Daoy (cell line): ENCODE measurements at places on chromosomes 5 and 9. TPM values are rescaled to one million over a fixed set of nuclear protein-coding genes. Genes with fewer than 3 reads are reported as not detected.

DNA sequence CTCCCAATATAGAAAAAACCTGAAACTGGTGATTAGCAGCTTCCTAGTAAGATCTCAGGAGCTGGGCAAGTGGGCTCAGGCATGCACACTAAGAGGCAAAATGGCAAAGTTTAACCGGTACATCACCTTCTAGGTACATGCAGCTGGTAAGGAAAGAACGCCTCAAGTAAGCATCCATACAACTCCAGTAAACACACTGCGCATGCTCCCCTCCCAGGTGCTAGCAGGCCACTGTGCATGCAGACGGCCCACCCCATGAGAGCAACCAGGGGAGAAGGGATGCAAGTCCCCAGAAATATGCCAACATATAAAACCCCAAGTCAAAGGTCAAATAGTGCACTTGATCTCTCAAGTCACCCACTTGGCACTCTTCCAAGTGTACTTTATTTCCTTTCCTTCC, 228.6 kb upstream of the KIF2A start:
- no peak for DNase-seq

DNA sequence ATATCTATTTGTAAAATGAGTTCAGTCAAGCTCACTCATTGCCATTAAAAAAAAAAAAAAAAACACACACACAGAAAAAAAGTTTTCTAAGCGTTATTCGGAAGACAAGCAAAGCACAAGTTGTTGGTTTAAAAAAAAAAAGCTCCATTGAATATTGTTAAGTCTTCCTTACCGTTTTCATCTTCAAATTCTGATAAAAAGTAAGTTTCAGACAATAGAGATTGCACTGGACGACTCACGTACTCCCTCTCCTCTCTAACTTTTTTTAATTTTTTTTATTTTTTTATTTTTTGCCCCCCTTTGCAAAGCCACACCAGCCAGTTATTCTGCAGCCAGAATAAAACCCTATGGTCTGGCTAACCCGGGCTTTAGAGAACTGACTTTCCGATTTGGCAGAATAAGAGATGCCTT, 544 bp downstream of the ADAMTS6 start:
- DNase-seq, result peak; percentile 11

- DNase-seq, result no peak
Observed at GRCh38 chr9:133225171-133226011, 16.3 kb upstream of the OBP2B start.

DNA sequence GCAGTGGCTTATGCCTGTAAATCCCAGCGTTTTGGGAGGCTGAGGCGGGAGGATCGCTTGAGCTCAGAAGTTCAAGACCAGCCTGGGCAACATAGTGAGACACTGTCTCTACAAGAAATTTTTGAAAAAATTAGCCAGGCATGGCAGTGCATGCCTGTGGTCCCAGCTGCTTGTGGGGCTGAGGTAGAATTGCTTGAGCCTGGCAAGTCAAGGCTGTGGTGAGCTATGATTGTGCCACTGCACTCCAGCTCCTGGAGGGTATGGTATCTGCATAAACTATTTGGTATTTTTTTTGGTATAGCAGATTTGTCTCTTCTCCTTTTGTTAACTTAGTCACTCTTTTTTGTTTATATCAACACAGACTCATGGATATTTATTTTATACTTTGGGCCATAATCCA, 61.5 kb upstream of the TEX48 start:
- no peak for DNase-seq

RNF38 gene
- total RNA-seq, result 15.4 and 16.3 TPM in 2 replicates

SYNPO gene
- total RNA-seq, result 4.5 and 5.4 TPM in 2 replicates
